ENCODE measurements at places on chromosomes 12 and 14.

DNA sequence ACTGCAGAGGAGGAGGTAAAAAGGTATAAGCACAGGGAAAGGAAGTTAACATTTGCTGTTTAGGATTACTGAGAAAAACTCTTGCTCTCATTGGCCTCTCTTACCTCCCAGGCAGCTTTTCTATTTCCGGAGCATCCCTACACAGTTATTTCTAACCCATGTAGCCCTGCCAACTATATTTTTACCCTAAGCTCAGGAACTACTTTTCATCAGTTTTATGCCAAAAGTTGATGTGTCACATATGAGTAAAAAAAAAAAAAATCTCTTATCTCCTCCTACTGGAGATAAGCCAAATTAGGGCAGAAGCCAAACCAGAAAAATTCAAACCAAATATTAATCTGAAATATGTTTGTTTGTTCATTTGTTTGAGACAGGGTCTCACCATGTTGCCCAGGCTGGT lies 34.4 kb upstream of the PSMA6 start:
- no peak for DNase-seq

DNA sequence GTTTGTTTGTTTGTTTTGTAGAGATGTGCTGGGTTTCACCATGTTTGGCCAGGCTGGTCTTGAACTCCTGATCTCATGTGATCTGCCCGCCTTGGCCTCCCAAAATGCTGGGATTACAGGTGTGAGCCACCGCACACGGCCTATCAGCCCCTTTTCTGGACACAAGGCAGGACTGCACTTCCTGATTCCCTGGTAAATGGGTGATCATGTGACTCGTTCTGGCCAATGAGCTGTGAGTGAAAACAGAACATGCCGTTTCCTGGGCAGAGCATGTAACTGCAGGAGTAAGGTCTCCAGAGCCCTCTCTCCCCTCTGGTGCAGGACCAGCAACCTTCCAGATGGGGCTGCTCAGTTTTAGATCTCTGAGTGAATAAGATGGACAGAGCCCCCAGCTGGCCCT lies 92.7 kb downstream of the ITPK1 start:
- DNase-seq = no peak

- DNase-seq = peak; percentile 84
Observed at GRCh38 chr12:4030929-4031702, 157.9 kb upstream of the PARP11 start.

DNA sequence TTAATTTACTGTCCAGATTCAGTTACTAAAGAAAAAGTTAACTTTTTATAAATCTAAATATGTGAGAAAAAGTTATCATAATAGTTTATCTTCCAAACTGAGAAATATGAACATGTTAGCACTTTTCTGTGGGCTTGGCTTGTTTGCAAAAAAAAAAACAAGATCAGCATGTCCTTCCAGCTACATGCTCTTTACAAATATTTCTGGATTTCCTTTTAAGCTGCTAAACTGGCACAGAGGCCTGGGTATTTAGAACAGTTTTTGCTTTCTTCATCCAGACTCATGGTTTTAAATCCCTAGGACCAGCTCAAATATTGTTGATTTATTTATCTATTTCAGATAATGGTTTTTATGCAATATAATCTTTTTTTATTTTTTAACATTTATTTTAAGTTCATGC lies 1444.5 kb upstream of the FLRT2 start:
- DNase-seq = no peak

GRCh38 chr12:117300174-117300573 lies 61.3 kb downstream of the NOS1 start:
- DNase-seq = no peak

DNA sequence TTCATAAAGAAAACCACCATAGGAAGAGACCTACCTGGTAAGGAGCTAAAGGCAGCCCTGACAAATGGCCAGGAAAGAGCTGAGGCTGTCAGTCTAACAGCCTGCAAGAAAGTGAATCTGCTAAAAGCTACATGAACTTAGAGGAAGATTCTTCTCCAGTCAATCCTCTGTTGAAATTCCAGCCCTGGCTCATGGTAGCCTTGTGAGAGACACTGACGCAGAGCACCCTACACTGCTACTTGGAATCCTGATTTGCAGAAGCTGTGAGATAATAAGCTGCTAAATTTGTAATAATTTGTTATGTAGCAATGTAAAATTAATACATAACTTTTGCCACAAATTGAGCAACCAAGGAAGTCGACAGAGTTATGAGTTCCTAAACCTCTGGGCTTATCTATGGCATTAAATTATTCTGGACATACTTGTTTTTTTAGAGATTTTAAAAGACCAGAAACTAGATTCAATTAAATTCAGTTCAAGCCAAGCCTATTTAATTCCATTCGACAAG lies 257.0 kb downstream of the ETNK1 start:
- no peak for DNase-seq
